Tracheal epithelial cell (primary cell): ENCODE measurements at places on chromosomes 7 and 10. TPM values are rescaled to one million over a fixed set of nuclear protein-coding genes. Genes with fewer than 3 reads are reported as not detected.

Gene KNDC1
- total RNA-seq = under 0.01 and 0.21 TPM in 2 replicates

Gene TEX47
- total RNA-seq = not detected in 2 replicates

Gene DYDC2
- not detected in 2 replicates for total RNA-seq

Gene VWDE
- 1.9 and 3.6 TPM in 2 replicates for total RNA-seq

Gene SPDYE1
- total RNA-seq = not detected in 2 replicates

Gene SORBS1
- under 0.01 and 0.72 TPM in 2 replicates for total RNA-seq

Gene PNLIPRP1
- not detected in 2 replicates for total RNA-seq

Gene TAC1
- 2.9 TPM in 1 of 2 replicates, not detected in the other for total RNA-seq

Gene ABCA13
- 0.24 and 1.5 TPM in 2 replicates for total RNA-seq

Gene PAX2
- total RNA-seq = under 0.01 and 0.96 TPM in 2 replicates

Gene ANK3
- 14.7 and 30.3 TPM in 2 replicates for total RNA-seq

Gene MALRD1
- total RNA-seq = not detected in 2 replicates

Gene TCERG1L
- not detected in 2 replicates for total RNA-seq

Gene RELN
- total RNA-seq = 0.21 and 0.48 TPM in 2 replicates

Gene WDR86
- total RNA-seq = 0.24 and 1.3 TPM in 2 replicates

Gene ALDH18A1
- total RNA-seq = 53.5 and 108 TPM in 2 replicates

Gene SLC29A4
- total RNA-seq = 8.7 and 11.6 TPM in 2 replicates

Gene ZNF727
- total RNA-seq = under 0.01 and 0.21 TPM in 2 replicates

Gene ZNF467
- 0.43 and 1.2 TPM in 2 replicates for total RNA-seq

Gene WNT8B
- total RNA-seq = not detected in 2 replicates

Gene EPHA1
- total RNA-seq = 40.7 and 52.5 TPM in 2 replicates

Gene OR2A12
- total RNA-seq = under 0.01 TPM in 1 of 2 replicates, not detected in the other

Gene TAS2R38
- not detected in 2 replicates for total RNA-seq

Gene CCDC3
- 0.96 and 1.7 TPM in 2 replicates for total RNA-seq

Gene CUZD1
- 0.48 and 0.64 TPM in 2 replicates for total RNA-seq

Gene PVRIG
- not detected in 2 replicates for total RNA-seq

Gene TMEM60
- 5.3 and 7.5 TPM in 2 replicates for total RNA-seq

Gene NANOS1
- 0.64 and 1.7 TPM in 2 replicates for total RNA-seq

Gene SPDYE2
- not detected in 2 replicates for total RNA-seq
